ENCODE measurements at places on chromosomes 4 and X. TPM values are rescaled to one million over a fixed set of nuclear protein-coding genes. Genes with fewer than 3 reads are reported as not detected.

Gene PPP2R2C
- not detected for total RNA-seq

Gene DCHS2
- not detected for total RNA-seq

Gene RNF128
- total RNA-seq, result not detected

Gene PDCL2
- total RNA-seq, result not detected

Gene FRMPD3
- not detected for total RNA-seq

Gene SLC4A4
- total RNA-seq, result 0.09 TPM

Gene TBC1D25
- total RNA-seq, result 14.0 TPM

DNA sequence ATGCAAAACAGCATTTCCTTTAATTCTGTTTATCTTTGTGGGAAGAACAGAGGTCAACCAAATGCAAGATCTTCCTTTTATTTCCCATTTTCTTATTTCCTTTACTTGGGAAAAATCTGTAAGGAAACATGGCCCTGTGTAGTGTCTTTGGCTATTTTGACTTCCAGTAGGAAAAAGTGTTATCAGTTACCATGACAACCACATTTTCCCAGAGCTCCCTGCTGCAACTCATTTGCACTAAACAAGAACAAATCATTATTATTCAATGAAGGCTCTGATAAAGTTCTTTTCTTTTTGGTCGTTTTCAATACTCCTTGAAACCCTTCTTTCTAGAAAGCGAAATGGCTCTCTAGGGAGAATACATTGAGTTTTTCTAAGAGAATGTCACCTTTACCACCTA is 117.2 kb upstream of the DDX53 start:
- H3K4me1 ChIP-seq, result no peaks in the 10 kb centered on the region
- no peaks in the 10 kb centered on the region for H3K36me3 ChIP-seq
- H3K27me3 ChIP-seq, result no peaks in the 10 kb centered on the region

DNA sequence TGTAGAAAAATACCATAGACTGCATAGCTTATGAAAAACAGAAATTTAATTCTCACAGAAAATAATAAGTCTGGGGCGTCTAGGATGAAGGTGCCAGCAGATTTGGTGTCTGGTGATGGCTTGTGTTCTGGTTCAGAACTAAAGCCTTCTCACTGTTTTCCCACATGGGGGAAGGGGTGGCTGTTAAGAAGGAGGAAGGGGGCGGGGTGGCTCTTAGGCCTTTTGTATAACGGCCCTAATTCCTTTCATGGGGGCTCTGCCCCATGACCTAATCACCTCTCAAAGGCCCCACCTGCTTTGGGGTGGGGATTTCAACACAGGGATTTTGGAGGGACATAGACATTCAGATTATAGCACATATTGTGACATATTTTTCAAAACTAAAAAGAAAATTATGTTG is 173.2 kb upstream of the TECRL start:
- H3K4me1 ChIP-seq, result no peaks in the 10 kb centered on the region
- no peaks in the 10 kb centered on the region for H3K36me3 ChIP-seq
- no peaks in the 10 kb centered on the region for H3K27me3 ChIP-seq

DNA sequence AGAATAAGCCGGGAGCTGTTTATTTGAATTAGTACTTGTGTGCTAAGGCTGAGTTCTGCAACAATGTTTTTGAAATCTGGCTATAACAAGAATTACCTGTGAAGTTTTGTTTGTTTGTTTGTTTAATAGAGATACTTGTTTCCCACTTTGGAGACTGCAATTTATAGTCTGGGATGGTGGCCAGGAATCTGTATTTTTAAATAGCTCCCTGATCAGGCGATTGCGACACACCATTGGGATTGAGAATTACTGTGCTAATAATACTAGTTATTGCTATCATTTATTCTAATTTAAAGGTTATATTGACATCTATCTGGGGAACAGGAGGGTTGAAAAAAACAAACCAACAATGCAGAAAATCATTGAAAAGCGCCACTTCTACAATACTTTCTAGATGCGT is 951.6 kb upstream of the TENM3 start:
- H3K27me3 ChIP-seq, result no peaks in the 10 kb centered on the region
- no peaks in the 10 kb centered on the region for H3K36me3 ChIP-seq
- DNase-seq, result no peak
- H3K4me1 ChIP-seq, result no peaks in the 10 kb centered on the region

GRCh38 chr4:172830295-172830764 is 338.3 kb upstream of the GALNT7 start:
- H3K36me3 ChIP-seq, result no peaks in the 10 kb centered on the region
- no peak overlapping the region for H3K27ac ChIP-seq
- H3K4me1 ChIP-seq, result no peaks in the 10 kb centered on the region
- no peaks in the 10 kb centered on the region for H3K27me3 ChIP-seq
- DNase-seq, result no peak

GRCh38 chr4:100278567-100278966 is 88.3 kb upstream of the DDIT4L start:
- H3K27me3 ChIP-seq, result no peaks in the 10 kb centered on the region
- H3K27ac ChIP-seq, result no peak overlapping the region
- H3K4me1 ChIP-seq, result no peaks in the 10 kb centered on the region
- no peaks in the 10 kb centered on the region for H3K36me3 ChIP-seq

GRCh38 chr4:169225058-169225751 is 45.6 kb downstream of the SH3RF1 start:
- H3K4me3 ChIP-seq, result no peak overlapping the region
- H3K36me3 ChIP-seq, result no peaks in the 10 kb centered on the region
- no peak for DNase-seq
- no peaks in the 10 kb centered on the region for H3K27me3 ChIP-seq
- H3K4me1 ChIP-seq, result no peaks in the 10 kb centered on the region

GRCh38 chr4:147975325-147975724 is 243.4 kb downstream of the ARHGAP10 start:
- H3K4me3 ChIP-seq, result no peak overlapping the region
- H3K36me3 ChIP-seq, result no peaks in the 10 kb centered on the region
- no peaks in the 10 kb centered on the region for H3K27me3 ChIP-seq
- no peak overlapping the region for H3K27ac ChIP-seq
- H3K4me1 ChIP-seq, result no peaks in the 10 kb centered on the region

DNA sequence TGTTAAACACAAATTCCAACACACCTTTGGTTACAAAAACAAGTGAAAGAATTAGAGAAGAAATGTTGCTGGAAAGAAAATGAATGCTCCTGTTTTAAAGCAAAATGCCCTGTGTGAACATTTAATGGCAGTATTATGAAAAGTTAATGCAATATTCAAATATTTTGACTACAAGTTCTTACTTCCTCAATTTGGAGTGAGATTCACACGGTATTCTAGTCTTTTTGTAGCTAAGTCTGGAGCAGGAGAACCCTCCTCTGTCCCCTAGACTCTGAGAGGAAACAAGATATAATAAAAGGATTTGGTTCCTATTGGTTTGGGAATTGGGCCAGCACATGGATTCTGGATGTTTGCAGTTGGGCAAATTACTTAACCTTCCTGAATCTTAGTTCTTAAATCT is 12.7 kb downstream of the MAD2L1 start:
- peaks cover 8% of the 10 kb centered on the region for H3K36me3 ChIP-seq
- H3K27ac ChIP-seq, result no peak overlapping the region
- peaks cover 4% of the 10 kb centered on the region for H3K4me1 ChIP-seq
- H3K27me3 ChIP-seq, result no peaks in the 10 kb centered on the region
- no peak for DNase-seq

DNA sequence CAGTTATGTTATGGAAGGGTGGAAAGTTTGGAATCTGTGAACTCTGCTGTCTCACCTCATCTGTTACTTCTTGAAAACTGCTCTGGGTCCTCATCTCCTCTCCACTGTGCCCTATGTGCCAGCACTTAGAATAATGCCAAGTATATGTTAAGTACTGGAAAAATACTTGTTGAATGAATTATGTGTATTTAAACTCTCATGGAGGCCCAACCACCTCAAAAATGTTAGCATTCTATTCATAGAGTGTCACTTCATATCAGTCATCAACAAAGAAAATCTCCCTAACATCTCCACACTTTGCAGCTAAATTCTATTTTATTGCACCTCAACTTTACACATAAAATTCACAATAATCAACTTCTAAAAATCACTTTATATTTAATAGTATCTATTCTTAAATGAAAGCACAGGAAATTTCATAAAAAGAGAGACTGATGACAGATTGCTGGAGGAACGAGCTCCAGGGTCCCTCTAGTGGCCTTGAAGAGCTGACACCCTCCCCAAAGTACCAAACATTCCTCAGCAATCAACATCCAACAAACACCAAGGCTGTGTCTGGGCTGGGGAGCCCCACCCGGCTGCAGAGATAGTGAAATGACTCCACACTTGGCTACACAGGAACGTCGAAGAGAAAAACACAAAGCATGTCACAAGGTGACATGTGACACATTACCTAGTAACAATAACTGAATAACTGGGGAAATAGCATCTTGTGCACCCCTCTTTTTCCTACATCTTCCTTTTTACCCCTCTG is 45.8 kb downstream of the SLC39A8 start:
- peak; percentile 69 for DNase-seq
- no peak overlapping the region for H3K4me3 ChIP-seq
- peaks cover 4% of the 10 kb centered on the region for H3K4me1 ChIP-seq
- H3K36me3 ChIP-seq, result peaks cover 44% of the 10 kb centered on the region

DNA sequence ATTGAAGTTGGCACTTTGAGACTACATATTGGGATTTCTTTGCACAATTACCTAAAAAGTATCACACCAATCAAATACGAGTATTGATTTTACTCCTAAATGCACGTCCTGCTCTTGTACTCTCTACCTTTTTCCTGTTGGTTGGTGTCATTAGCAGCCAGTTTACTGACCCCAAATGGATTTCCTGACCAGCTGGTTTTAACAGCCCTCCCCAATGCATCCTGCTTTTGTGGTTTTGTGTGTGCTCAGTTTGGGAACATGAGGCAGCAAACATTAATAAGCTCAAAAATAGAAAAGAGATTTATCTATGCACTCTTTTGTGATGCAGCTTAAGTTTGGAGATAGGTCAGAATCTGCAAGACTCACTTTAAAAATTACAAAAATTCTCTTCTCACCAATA is 230.3 kb downstream of the MAPK10 start:
- H3K4me3 ChIP-seq, result no peak overlapping the region
- no peaks in the 10 kb centered on the region for H3K4me1 ChIP-seq
- no peaks in the 10 kb centered on the region for H3K27me3 ChIP-seq

DNA sequence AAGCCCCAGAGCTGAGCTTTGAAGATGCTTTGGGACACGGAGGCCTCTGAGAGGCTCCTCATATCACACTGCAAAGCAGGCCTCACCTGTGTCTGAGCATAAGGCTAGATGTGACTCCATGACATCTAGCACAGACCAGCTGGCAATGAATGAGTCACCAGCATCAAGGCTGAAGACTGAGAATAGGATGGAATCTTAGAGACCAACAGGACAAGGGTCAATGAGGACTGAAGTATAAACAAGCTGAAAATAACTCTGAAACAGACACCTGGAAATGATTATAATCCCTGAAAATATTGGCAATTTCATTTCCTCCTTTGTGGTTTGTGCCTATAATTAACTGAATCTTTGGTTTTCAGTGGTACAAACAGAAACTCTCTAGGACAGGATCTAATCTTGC is 87.1 kb upstream of the PRPS1 start:
- H3K27me3 ChIP-seq, result peaks cover 6% of the 10 kb centered on the region
- no peak overlapping the region for H3K27ac ChIP-seq
- DNase-seq, result no peak
- no peak overlapping the region for H3K4me3 ChIP-seq
- H3K36me3 ChIP-seq, result no peaks in the 10 kb centered on the region

- no peaks in the 10 kb centered on the region for H3K4me1 ChIP-seq
- no peak for DNase-seq
- no peaks in the 10 kb centered on the region for H3K36me3 ChIP-seq
- no peak overlapping the region for H3K27ac ChIP-seq
These were observed 101.7 kb upstream of the SOD3 start for GRCh38 chr4:24693636-24694035.

DNA sequence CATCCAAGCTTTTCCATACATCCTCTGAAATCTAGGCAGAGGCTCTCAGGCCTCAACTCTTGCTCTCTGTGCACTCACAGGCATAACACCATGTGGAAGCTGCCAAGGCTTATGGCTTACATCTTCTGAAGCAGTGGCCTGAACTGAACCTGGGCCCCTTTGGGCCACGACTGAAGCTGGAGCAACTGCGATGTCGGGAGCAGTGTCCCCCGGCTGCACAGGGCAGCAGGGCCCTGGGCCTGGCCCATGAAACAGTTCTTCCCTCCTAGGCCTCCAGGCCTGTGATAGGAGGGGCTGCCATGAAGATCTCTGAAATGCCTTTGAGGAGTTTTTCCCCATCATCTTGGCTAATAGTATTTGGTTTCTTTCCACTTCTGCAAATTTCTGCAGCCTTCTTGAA is 39.2 kb downstream of the PRRG1 start:
- H3K36me3 ChIP-seq, result no peaks in the 10 kb centered on the region
- no peak overlapping the region for H3K27ac ChIP-seq
- H3K4me3 ChIP-seq, result no peak overlapping the region
- no peaks in the 10 kb centered on the region for H3K27me3 ChIP-seq

DNA sequence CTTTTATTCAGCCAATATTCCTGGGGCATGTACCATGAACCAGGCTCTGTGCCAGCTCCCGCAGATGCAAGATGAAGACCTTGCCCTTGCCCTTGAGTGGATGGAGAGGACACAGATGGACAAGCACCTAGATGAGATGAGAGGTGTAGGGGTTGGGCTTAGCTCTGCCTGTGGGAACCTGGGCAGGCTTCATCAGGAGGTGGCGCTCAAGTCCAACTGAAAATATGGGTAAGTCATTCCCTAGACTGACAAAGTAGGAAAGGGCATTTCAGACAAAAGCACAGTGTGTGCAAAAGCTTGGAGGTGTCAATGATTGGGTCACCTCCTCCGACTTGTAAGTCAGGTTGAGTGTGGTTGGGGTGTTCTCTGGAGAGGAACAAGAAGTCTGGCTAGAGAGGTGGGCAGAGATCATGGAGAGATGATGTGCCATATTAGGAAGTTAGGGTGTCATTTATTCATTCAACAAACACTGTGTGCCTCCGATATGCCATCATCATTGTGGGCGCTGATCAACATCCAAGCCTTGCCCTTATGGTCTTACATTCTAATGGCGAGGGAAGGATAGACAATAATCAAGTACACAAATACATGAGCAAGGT is 64.6 kb downstream of the ANAPC4 start:
- no peaks in the 10 kb centered on the region for H3K27me3 ChIP-seq
- H3K27ac ChIP-seq, result no peak overlapping the region
- no peaks in the 10 kb centered on the region for H3K4me1 ChIP-seq
- no peak overlapping the region for H3K4me3 ChIP-seq
- peak; percentile 59 for DNase-seq
- no peaks in the 10 kb centered on the region for H3K36me3 ChIP-seq

GRCh38 chrX:17732138-17732783 is 5.0 kb upstream of the SCML1 start:
- H3K27ac ChIP-seq, result no peak overlapping the region
- H3K36me3 ChIP-seq, result peaks cover 4% of the 10 kb centered on the region
- DNase-seq, result no peak

GRCh38 chrX:151997539-151997938 is 23.1 kb upstream of the GABRE start:
- no peak overlapping the region for H3K27ac ChIP-seq
- no peak for DNase-seq
- no peaks in the 10 kb centered on the region for H3K36me3 ChIP-seq

GRCh38 chrX:20487227-20487626 is 220.5 kb upstream of the RPS6KA3 start:
- no peaks in the 10 kb centered on the region for H3K36me3 ChIP-seq
- H3K27ac ChIP-seq, result no peak overlapping the region
- H3K27me3 ChIP-seq, result peaks cover 9% of the 10 kb centered on the region
- no peak for DNase-seq
- H3K4me3 ChIP-seq, result no peak overlapping the region
- peaks cover 9% of the 10 kb centered on the region for H3K4me1 ChIP-seq

GRCh38 chr4:1359144-1359501 is 12.1 kb downstream of the UVSSA start:
- H3K27ac ChIP-seq, result no peak overlapping the region
- H3K36me3 ChIP-seq, result no peaks in the 10 kb centered on the region
- DNase-seq, result no peak
- no peaks in the 10 kb centered on the region for H3K27me3 ChIP-seq
- no peak overlapping the region for H3K4me3 ChIP-seq

Data from activated CD4-positive, alpha-beta T cell treated with anti-CD3 and anti-CD28 coated beads, Interleukin-2, amount 10 ng/mL, durations not matched to agents 24 days and 14 days (primary cell).